ENCODE measurements at places on chromosomes 3 and 15.
A peak's percentile ranks its signal among the peaks of the same experiment; 100 is the strongest.

DNA sequence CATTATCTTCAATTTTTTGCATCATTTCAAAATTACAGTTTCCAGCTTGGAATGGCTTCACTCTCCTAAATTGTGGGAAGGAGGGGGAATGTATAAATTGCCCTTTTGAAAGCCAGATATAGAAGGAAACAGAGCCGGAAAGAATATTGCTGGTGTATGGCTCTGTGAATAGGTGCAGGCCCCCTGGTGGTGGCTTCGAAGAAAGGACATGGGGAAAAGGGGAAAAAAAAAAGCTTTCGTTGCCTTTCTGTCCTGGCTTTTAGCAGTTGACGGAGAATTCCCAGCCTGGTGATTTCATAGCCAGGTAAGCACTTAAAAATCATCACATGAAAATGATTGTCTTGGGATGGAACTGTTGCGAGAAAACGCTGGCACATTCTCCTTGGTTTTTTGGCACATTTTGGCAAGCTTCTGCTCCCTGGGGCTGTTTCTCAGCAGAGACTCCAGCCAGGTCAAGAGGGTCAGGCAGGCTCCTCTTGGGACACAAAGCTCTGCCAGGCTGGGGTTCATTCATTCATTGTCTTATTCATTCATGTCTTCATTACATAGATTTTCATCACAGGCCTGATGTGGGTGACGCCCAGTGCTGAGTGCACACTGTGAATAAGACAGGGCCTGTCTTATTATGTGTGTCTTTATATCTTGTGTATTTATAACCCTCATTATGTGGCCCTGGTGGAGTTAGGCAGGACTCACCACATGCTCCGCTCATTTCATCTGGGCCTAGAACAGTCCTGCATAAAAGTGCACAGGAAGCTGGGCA is 300.0 kb upstream of the TPM1 start:
- peak; percentile 63 for DNase-seq

GRCh38 chr15:25052191-25052999 is 97.6 kb downstream of the SNRPN start:
- no peak for DNase-seq

DNA sequence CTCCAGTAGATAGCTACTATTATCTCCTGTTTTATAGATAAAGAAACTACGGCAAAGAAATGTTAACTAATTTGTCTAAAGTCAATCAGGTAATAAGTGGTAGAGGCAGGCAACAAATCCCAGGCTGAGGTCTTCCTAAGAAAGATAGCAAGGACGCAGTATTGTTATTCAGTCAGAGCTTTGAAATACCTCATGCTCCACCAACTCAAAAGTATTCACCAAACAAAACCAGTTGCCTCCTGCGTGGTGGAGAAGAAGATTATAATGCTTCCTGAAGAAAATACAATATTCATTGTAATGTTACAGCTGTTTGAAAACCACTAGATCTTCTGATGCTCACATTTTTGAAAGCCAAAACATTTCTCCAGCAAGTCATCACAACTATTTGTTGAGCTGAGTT is 138.2 kb upstream of the CNTN4 start:
- DNase-seq = no peak

GRCh38 chr3:193572426-193572908 is 17.8 kb upstream of the ATP13A4 start:
- DNase-seq = peak; percentile 64

DNA sequence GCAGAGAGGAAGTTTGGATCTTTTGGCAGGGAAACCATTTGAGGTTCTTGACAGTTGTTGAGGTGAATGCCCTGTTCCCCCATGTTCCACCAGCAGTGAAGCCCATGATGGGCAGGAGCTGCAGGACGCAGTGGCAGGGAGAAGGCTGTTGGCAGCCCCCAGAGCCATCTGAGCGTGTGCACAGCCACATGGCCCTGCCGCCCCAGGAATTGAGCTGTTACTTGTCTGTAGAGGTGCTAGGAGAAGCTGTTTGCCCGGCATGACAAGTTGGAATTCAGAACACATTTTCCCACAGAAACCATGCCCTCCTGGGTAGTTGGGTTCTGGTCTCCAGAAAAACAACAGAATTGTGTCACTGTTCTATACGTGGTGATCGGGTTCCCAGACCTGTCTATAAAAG is 218.2 kb upstream of the NR2E3 start:
- no peak for DNase-seq

DNA sequence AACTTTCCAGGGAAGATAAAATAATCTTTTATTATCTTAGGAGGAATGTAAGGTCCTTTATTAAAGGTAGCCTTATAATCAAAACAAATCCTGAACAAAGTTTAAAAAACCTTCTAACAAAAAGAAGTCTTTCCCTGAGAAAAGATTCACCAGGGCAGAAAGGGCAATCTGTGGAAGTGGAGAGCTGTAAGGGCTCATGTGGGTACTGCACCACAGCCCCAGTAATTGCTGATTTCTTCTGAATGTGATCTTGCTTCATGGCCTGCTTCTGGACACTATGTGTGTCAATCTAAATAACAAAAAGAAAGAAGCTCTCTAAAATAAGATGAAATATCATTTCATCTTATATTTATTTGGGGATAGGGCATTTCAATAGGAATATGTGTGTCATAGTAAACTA is 1501.6 kb downstream of the OTOL1 start:
- no peak for DNase-seq

DNA sequence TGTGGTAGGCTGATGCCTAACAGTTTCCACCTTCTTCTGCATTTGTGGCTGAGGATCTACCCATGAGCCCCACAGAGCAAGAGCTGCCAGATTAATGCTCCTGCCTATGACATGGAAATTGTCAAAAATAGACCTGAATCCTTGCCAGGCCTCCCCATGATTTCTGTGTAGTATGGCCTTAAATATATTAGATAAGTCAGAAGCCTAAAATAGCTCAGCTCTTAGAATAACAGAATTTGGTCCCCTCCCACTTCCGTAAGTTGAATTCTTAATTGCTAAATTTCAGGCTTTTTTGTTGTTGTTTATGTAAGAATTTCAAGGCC is 129.0 kb downstream of the SERPINI1 start:
- no peak for DNase-seq

DNA sequence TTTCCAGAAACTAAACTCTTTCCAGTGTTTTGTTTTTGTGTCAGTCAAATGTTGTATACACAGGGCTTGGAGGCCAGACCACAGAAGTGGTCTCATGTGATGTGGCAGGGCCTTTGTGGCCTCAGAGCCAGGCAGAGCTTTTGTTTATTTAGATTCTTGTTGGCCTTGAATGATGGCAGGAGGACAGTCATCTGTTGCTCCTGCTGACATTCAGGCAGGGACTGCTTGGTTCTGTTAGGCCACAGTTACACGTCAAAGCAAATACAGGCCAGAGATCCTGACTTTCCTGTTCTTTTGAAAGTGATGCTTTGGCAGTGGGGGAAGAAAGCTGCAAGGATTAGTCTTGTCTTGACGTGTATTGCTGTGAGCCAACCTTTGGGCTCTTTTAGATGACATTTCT is 325.1 kb downstream of the CACNA2D3 start:
- no peak for DNase-seq

GRCh38 chr15:95556866-95557225 is 773.7 kb upstream of the NR2F2 start:
- no peak for DNase-seq

Data from GM13977 (cell line).